ENCODE measurements at places on chromosomes 11 and 22.

GRCh38 chr22:46763051-46763705, 728 bp downstream of the TBC1D22A start:
- DNase-seq: no peak

GRCh38 chr11:76588455-76589325, 81.9 kb downstream of the LRRC32 start:
- DNase-seq: no peak

- DNase-seq: no peak
Observed at GRCh38 chr11:28342716-28343115, 234.5 kb downstream of the METTL15 start.

- DNase-seq: no peak
Observed at GRCh38 chr11:11480971-11481370, 127.9 kb upstream of the CSNK2A3 start.

DNA sequence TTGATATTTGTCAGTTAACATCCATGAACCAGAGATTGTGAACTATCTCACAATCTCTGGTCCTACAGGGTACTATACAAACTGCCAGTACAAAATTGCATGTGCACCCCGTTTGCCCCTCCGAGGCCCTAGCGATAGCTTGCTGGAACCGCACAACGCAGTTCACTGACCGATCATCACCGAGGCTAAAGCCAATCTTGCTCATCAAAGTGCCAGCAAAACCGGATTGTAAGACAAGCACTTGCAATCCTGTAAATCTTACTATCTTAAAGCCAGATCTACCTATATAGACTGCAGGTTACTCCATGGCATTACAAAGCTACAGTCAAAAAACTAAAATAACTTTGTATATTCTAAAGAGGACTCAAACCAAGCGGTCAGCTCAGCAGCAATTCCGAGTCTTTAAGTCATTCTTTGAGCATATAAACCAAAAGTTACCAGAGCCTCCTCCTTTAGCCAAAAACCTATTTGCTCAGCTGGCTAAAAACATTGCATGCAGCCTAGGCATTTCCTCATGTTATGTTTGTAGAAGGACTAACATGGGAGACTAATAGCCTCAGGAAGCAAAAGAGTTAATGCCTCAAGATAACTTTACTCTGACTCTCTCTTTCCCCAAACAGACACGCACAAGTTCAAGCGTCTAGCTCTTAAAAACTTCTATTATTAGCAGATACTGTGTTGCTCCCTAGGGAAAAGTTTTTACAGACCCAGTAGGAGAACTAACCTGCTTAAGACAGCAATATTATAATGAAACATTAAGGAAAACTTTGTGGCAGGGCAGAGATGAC, 30.7 kb upstream of the CPT1A start:
- DNase-seq: no peak

DNA sequence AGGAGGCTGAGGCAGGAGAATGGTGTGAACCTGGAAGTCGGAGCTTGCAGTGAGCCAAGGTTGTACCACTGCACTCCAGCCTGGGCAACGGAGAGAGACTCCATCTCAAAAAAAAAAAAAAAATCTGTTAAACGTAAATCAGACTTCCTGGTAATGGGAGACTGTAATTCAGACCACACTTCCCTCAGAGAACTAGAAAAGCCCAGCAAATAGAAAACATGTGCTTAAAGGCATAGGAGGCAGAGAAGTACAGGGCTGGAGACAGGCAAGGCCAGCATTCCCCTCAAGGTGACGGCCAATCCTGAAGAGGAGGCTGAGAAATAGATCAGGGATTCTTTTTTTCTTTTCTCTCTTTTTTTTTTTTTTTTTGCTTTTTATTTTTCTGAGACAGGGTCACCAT, 8.2 kb downstream of the GGT5 start:
- DNase-seq: no peak

- no peak for DNase-seq
Observed at GRCh38 chr11:12123273-12123672, 12.9 kb downstream of the MICAL2 start.

DNA sequence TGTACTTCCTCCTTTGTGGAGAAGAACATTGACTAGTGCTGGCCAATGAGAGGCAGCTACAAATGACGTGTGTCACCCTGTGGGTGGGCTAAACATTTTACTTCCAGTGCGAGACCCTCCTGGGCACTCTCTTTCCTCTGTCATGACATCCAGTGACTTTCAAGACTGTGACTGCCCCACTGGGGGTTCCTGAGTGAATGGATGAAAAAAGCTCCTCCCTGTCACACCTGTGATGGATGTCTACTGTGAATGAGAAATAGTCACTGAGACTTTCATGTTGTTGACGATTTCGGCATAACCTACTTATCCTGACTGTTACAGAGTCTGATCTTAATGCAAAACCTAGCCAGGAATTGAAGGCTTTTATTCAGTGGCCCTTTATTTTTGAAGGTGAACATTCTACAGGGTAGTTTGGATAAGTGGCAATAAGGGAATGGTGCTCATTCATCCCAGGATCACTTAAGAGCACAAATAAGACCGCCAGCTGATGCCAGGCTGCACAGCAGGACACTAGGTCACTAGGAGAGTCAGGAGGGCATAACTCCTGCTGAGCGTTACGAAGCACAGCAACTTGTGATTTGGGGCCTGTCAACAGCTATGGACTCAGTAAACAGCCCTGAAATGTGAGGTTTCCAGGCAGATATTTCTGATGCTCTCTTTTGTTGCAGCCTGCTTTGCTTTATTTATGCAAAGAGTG, 636.6 kb downstream of the NTM start:
- no peak for DNase-seq

- DNase-seq: no peak
Observed at GRCh38 chr22:36075230-36075629, 46.6 kb upstream of the RBFOX2 start.

- no peak for DNase-seq
Observed at GRCh38 chr22:44371741-44372525, 59.2 kb upstream of the SHISAL1 start.
